ENCODE measurements at places on chromosomes 7 and 10.

DNA sequence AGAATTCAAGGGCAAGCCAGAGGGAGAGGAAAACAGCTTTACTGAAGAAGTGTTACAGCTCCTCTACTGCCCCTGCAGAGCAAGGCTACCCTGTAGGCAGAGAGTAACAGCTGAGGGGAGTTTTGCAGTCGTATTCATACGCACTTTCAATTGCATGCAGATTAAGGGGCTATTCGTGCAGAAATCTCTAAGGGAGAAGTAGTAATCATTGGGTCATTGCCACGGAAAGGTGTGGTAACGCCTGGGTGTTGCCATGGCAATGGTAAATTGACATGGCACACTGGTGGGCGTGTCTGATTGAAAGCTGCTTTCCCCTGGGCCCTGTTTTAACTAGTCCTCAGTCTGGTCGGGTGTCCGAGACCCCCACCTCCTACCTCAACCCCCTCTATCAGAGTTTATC lies 227.2 kb downstream of the NSUN6 start:
- H3K4me3 ChIP-seq = no peak overlapping the region
- no peaks in the 10 kb centered on the region for H3K36me3 ChIP-seq
- H3K27ac ChIP-seq = no peak overlapping the region

DNA sequence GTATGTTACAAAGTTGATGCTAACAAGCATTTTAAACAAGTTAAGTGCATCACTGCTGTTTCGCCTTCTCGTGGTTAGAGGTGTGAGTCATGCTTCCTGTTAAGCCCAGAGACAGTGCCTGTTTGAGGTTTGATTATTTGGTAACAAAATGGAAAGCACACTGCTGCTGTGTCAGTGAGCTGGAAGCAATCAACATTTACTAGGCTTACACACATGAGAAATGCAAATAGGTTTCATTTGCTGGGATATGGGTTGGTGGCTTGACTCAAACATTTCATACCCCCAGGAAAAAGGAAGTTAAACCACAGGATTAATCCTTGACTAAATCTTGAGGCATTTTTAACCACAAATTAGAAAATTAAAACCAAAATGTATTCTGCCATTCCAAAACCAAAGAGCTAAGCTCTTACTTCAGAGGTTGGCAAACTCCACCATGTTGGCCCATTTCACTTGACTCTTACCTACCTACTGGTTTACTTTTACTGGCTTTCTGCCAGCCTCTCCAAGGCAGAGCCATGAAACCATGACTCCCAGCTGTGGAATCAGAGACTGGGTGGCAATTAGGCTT lies 139.2 kb downstream of the ETV1 start:
- DNase-seq = peak; percentile 41
- no peaks in the 10 kb centered on the region for H3K36me3 ChIP-seq
- no peak overlapping the region for H3K4me3 ChIP-seq
- H3K4me1 ChIP-seq = no peaks in the 10 kb centered on the region
- peak overlapping the region; percentile 61 for H3K27ac ChIP-seq

DNA sequence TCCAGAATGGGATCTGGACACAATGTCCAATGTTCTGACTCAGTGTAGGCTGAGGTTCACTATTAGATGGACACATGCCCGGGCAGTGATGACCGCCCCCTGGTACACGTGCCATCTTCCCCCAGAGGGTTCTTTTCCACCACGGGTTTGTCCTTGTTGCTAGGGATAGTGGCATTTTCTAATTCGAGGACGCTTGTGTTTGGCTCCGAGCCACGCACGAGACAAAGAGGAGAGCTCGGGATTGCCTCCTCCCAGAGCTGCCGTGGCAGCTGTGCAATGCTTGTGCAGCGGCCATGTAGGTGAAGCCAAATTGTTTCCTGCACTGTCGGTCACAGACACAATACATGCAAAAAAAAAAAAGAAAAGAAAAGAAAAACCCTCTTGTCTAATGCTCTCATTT lies 207.5 kb downstream of the PAXIP1 start:
- H3K27me3 ChIP-seq = no peaks in the 10 kb centered on the region
- H3K4me1 ChIP-seq = no peaks in the 10 kb centered on the region
- DNase-seq = no peak
- no peaks in the 10 kb centered on the region for H3K36me3 ChIP-seq

DNA sequence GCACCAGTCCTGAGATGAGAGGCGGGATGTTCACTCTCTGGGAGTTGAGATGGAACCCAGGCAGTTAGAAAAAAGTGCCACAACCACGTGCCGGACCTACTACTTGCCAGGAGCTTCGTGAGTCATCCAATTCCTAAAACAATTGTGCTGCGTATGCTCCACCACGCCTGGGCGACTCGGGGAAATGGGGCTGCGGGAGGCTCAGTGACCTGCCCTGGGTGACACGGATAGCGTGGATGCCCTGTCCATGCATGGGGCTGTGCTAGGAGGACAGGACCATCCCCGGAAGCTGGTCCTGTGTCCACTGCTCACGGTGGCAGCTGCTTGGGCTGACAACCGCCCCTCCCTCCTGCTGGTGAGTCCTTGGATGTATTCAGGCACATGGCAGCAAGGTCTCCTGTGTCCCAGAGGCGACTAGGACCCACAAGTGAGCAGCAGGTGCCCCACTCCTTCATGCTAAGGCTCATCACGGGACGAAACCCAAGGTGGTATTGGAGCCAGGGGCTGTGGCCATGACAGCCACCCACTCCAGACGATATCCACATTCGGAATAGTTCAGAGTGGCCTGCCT lies 90.4 kb downstream of the BMS1 start:
- peaks cover 16% of the 10 kb centered on the region for H3K27me3 ChIP-seq
- no peak overlapping the region for H3K27ac ChIP-seq
- H3K36me3 ChIP-seq = no peaks in the 10 kb centered on the region
- DNase-seq = no peak
- H3K4me3 ChIP-seq = no peak overlapping the region

GRCh38 chr7:121831801-121832200 lies 41.2 kb upstream of the PTPRZ1 start:
- H3K36me3 ChIP-seq = no peaks in the 10 kb centered on the region
- H3K27ac ChIP-seq = no peak overlapping the region
- no peak for DNase-seq
- no peak overlapping the region for H3K4me3 ChIP-seq
- H3K27me3 ChIP-seq = no peaks in the 10 kb centered on the region
- no peaks in the 10 kb centered on the region for H3K4me1 ChIP-seq

DNA sequence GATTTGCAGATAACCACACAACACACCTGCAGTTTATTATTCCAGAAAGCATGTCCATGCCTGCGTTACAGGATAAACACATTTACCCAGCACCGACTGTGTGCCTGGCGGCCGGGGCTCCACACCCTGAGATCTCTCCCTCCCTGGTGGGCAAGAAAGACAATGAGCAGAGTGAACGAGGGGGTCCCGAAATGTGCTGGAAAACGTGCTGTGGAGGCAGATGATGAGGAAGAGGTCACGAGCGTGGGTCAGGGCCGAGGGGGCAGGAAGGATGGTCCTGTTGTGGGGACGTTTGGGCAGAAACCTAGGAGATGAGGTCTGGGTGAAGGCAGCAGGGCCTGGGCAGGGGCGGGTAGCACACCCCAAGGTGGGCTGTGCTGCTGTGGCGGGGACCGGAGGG lies 86.9 kb downstream of the DYNC2I1 start:
- H3K36me3 ChIP-seq = peaks cover 19% of the 10 kb centered on the region
- no peak for DNase-seq
- no peaks in the 10 kb centered on the region for H3K4me1 ChIP-seq
- H3K4me3 ChIP-seq = no peak overlapping the region

DNA sequence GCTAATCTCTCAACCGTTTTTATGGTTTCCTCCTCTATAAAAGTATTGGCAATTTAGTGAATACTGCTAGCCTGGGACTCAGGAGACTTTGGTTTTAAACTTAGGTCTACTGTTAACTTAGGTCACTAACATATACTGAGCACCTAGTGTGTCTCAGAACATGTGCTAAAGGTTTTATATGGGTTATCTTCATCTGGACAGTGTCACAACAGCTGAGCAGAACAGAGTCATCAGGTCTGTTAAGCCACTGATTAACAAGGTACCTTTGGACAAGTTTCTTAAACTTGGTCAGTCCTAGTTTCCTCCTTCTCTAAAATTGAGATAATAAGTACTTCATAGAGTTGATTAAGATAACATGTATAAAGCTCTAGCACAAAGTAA lies 30.6 kb downstream of the NET1 start:
- H3K36me3 ChIP-seq = no peaks in the 10 kb centered on the region
- no peak for DNase-seq
- H3K27me3 ChIP-seq = no peaks in the 10 kb centered on the region
- H3K27ac ChIP-seq = no peak overlapping the region
